ENCODE measurements at places on chromosomes 11 and 22.

GRCh38 chr11:45024316-45024715, 73.6 kb upstream of the TP53I11 start:
- no peak for DNase-seq

DNA sequence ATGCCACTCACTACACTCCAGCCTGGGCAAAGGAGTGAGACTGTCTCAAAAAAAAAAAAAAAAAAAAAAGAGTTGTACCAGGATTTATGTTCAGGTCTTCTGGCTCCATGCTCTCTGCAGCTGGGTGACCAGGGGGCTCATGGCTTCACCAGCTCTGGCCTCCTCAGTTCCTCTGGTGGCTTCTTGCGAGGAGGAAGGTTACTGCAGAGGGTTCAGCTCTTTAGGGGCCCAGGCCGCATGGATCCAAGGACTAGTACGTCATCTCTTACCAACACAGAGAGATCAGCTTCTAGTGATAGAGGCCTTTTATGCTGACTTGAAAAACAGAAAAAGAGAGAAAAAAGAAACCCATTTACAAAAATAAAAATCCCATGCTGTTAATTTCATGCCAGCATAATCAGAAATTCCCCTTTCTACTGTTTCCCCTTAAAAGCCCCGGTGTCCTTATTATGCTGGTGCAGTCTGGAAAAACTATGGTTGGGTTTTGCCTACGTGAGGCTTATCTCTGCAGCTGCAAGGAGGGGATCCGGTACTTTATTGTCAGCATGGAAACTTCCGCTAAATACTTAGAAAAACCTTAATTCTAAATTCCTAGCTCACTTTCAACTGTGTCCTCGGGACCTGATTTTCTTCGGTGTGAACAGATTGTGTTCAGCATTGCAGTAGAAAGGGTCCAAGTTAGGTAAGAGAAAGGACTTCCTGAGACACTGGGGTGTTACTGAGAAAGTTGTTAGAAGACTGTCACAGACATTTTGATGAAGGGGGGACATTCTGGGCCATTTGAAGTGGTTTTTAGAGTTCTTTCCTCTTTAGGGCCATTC, 13.7 kb downstream of the ZBTB16 start:
- no peak for DNase-seq

DNA sequence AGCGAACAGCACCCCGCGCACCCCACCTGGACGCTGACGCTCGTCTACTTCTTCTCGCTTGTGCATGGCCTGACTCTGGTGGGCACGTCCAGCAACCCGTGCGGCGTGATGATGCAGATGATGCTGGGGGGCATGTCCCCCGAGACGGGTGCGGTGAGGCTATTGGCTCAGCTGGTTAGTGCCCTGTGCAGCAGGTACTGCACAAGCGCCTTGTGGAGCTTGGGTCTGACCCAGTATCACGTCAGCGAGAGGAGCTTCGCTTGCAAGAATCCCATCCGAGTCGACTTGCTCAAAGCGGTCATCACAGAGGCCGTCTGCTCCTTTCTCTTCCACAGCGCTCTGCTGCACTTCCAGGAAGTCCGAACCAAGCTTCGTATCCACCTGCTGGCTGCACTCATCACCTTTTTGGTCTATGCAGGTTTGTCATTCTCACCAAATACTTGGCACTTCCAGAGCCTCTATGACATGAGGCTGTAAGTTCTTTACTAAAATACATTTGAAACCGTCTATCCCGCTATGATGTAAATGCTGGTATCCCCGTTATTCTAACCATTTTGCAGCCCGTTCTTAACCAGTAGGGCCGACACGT, 535 bp downstream of the AQP11 start:
- peak; percentile 8 for DNase-seq

- peak; percentile 23 for DNase-seq
Measured at GRCh38 chr11:124812876-124813275, 12.7 kb upstream of the MSANTD2 start.

DNA sequence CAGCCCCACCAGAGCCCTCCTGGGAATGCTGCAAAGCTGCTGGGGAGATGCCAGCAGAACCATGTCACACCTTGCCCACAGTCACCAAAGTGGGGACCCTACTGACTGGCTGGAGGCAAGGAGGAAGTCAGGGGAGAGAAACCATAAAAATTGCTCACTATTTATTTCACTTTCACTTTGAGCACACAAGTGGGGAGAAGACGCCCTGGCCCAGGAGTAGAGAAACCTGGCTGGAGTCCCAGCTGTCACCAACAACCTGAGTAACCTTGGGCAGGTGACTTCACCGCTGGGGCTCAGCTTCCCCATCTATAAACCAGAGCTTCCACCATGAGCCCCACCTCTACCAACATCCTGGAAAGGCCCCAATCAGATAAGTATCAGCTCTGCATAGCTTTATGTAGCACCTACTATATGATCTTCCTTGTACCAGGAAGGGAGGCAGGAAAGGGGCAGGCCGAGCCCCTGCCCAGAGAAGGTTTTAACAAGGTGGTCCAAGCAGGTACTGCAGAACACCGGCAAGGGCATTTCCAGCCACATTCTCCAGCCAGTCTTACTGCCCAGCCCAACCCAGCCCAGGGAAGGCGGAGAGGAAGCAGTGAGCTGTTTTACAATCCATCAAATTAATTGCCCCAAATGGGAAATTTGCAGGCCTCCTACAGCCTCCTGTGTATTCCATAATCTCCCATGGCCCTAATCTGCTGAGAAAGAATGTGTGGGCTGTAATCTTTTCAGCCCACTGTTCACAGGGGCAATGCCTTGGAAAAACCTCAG, 27.6 kb downstream of the PLEKHA7 start:
- no peak for DNase-seq
